ENCODE measurements at places on chromosomes 5 and 9.

- DNase-seq, result no peak
Measured at GRCh38 chr5:132378580-132378979, 9.1 kb downstream of the SLC22A5 start.

DNA sequence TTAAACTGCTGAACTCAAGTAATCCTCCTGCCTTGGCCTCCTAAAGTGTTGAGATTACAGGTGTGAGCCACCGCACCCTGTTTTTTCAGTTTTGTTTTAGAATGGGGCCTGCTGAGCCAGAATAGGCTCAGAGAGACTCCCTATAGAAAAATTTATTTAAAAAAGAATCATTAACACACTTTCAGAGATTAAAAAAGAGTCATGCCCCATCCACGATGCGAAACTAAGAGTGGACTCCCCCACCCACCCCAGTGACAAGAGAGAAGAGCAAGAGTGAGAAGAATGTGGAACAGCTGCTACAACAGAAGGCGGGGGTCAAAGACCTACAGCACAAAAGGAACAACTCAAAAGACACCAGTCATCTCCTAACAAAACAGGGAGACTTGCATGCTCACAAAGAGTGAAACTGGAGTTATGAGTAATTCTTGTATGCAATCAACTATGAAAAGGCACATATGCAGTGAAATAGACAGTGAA, 47.2 kb downstream of the GLDC start:
- no peak for DNase-seq

DNA sequence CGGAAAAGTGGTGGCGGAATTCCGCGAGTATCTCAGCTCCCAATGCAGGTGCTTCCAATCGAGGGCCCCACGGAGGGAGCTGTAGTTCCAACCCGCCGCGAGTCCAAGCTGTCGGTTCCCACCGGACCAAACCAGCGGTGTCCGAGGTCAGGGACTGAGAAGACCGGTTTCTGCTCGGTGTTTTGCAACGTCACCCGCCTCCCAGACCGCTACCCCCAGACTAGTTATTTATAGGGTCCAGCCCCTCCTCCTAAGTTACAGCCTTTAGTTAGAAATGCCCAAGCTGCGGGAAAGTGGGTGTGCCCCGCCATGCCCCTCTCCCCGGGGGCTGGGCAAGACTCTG, 677 bp upstream of the MYORG start:
- DNase-seq, result no peak

- DNase-seq, result no peak
Measured at GRCh38 chr9:19446361-19446861, 37.6 kb downstream of the ACER2 start.

- DNase-seq, result no peak
Measured at GRCh38 chr5:52041842-52042241, 658.6 kb downstream of the ISL1 start.

GRCh38 chr9:100426530-100427365, at the start of gene MSANTD3:
Gene MSANTD3 (plus strand): TSS chr9:100427143. CDS start chr9:100441939, 14,796 bp downstream.
- peak; percentile 69 for DNase-seq

GRCh38 chr9:127451608-127451857, 223 bp downstream of the LRSAM1 start:
- DNase-seq, result no peak

DNA sequence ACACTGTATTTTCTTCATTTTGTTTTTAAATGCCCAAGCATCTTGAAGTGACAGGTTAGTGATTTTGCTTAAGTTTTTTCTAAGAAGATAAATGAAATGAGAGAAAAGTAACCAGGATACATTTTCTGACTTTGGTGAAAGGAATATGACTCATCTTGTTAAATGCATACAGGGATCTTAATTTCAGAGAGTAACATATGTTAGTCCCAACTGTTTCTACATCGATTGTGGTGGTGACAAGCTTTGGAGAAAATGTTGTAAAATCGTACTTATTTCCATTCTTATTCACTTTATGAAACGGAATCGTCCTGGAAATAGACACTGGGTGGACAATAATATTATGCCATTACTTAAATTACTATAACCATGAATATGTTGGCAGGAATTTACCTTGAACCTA, 107.5 kb downstream of the KCNN2 start:
- DNase-seq, result no peak

- no peak for DNase-seq
Measured at GRCh38 chr5:172453206-172453985, 929 bp downstream of the SH3PXD2B start.

- DNase-seq, result no peak
Measured at GRCh38 chr5:71769287-71769686, 50.2 kb downstream of the CARTPT start.

- DNase-seq, result no peak
Measured at GRCh38 chr5:88785746-88786565, 97.0 kb downstream of the MEF2C start.

Measured in activated T-cell treated with anti-CD3 and anti-CD28 coated beads, Interleukin-2, amount 50 U/mL, for 1 hour (primary cell).